ENCODE measurements at places on chromosomes 1 and 21.

DNA sequence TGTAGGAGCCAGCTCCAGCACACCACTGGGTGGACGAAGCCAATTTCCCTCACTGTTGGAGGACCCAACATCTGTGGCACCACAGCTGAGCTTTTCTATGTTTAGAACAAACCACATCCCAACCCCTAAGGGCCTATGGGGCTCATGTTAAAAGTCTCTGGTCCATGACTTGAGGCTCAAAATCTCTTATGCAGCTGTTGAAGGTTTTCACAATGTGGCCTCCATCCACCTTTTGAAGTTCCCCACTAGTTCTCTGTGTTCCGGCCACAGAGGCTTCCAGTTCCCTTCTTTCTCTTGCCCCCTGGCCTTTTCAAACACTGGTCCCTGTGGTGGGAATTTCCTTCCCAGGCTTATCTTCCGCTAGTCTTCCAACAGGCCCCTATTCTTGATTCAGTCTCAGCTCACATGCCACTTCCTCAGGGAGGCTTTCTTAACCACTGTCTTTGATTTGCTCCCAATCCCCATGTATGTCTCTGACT, 3.9 kb upstream of the IFNLR1 start:
- DNase-seq, result no peak

GRCh38 chr1:7406641-7407543, 364.2 kb upstream of the VAMP3 start:
- no peak for DNase-seq

DNA sequence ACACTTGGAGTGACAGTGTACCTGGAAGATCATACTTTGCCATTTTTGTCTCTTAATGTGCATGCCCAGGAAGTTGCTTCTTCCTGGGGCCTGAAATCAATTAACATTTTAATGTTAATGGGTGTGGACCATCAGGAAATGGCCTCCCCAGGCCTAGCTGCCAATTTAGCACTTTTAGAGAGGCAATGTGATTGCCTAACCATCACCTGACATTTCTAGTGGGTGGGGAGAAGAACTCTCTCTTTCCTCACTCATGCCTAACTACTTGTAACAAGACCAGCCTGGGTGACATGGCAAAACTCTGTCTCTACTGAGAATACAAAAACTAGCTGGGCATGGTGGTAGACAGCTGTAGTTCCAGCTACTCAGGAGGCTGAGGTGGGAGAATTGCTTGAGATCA, 549.0 kb upstream of the RGS18 start:
- DNase-seq, result no peak

DNA sequence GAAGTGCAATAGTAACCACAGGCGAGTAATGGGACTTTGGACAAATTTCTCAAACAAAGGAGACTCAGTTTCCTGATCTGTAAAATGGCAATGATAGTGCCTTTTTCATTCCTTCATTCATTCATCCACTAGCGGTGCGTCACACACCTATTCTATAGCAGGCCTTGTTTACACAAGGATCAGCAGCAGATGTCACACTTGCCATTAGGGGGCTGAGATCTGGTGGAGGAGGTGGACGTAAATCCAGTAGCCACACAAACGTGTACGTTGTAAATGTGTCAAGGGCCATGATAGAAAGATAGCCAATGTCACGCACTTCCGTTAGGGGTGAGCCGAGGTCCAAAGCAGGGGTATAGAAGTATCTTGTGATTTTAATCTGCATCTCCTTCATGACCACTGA, 34.2 kb downstream of the SERINC2 start:
- no peak for DNase-seq

DNA sequence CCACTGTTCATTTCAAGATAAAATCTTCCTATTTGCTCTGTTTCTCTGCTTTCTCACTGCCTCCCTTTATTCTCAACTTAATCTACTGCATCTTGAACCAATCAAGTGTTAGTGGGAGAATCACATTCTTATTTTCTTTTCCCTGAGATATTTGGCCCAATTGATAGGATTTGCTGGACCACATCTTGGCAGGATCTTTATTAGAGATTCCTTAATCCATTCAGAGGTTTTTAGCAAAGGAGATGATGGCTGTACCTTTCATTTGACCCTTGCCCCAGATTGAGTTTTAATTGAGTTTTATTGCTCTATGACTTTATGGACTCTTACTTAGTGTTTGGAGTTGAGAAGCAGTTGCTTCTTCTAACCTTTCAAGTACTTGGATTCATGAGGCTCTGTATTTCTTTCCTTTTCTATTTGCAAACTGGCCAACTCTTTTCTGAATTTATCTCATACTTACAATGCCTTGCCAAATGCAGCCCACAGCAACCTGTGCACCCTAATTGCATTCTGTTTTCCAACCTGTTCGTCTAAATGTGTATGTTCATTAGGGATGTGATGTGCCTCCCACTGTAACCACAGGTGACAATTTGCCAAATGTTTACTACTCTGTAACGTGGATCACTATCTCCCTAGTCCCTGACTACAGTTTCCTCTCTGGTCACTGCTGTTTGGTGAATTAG, 274.8 kb upstream of the KAZN start:
- no peak for DNase-seq

GRCh38 chr1:175148068-175148467, 44.5 kb downstream of the KIAA0040 start:
- DNase-seq, result no peak

DNA sequence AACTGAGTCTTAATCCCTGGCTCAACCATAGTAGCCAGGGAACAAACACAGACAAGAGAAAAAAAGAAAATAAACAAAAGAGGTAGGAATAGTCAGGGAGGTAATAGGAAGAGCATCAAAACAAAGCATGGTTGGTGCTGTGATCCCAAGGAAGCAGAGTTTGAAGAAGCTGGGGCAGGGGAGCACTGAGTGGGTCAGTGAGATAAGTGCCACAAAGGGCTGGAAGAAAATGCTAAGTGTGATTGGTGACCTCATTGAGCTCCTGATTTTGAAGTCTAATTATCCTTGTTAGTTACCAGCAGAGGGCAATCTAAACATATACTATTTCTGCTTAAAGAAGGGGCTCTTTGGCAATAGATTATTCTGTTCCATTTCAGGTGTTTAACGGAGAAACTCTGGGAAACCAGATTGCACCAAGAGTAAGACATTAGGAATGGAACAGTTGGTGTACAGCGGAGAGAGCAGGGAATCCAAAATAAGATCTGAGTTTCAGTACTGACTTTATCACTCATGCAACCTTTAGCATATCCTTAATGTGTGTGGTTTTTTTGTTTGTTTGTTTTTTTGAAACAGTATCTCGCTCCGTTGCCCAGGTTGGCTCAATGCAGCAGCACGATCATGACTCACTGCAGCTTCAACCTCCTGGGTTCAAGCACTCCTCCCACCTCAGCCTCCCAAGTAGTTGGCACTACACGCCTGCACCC, 30.7 kb upstream of the KIAA1614 start:
- DNase-seq, result peak; percentile 10
